SJSA1 (cell line): ENCODE measurements at places on chromosomes 13 and 19. TPM values are rescaled to one million over a fixed set of nuclear protein-coding genes. Genes with fewer than 3 reads are reported as not detected.
A peak's percentile ranks its signal among the peaks of the same experiment; 100 is the strongest.

- 0 out of 2 replicates have a peak, but pooled peaks cover 3% of the 10 kb centered on the region for H3K4me1 ChIP-seq
- H3K27me3 ChIP-seq, result no peaks in the 10 kb centered on the region
- no peak for DNase-seq
- no peaks in the 10 kb centered on the region for H3K36me3 ChIP-seq
- H3K4me3 ChIP-seq, result no peak overlapping the region
These were observed 256.5 kb downstream of the UQCRFS1 start for GRCh38 chr19:28956421-28956820.

- no peak overlapping the region for H3K4me3 ChIP-seq
- peaks cover 80% of the 10 kb centered on the region for H3K36me3 ChIP-seq
- H3K27ac ChIP-seq, result no peak overlapping the region
- H3K4me1 ChIP-seq, result no peaks in the 10 kb centered on the region
- no peaks in the 10 kb centered on the region for H3K27me3 ChIP-seq
These were observed 38.3 kb downstream of the TMED1 start for GRCh38 chr19:10797541-10798256.

DNA sequence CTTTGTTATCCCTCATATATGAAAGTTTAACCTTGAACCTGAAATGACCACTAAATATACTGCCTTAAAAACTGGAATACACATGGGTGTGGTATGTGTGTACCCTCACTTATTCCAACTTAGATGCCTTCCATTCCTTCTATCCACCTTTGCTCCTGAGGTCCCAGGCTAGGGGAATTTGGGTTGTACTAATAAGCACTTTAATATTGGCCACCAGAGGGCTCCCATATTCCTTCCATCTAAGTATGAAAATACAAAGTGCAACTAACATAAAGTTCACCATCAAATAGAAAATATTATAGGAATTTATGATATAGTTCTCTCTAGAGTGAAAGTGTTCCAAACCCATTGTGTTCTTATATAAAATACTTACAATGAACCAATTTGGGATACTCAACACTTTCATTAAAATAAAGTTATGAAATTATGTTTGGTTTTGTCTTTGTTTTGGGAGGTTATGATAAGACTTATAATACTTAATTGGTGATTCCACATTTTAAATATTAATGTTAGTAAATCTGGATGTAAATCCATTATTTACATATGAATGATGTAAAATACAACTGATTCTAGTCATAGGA is 62.3 kb downstream of the ITGBL1 start:
- no peaks in the 10 kb centered on the region for H3K36me3 ChIP-seq
- no peak overlapping the region for H3K4me3 ChIP-seq
- H3K27ac ChIP-seq, result no peak overlapping the region
- DNase-seq, result peak; percentile 33
- H3K27me3 ChIP-seq, result no peaks in the 10 kb centered on the region
- peaks cover 14% of the 10 kb centered on the region for H3K4me1 ChIP-seq

- H3K27ac ChIP-seq, result no peak overlapping the region
- no peaks in the 10 kb centered on the region for H3K4me1 ChIP-seq
- no peaks in the 10 kb centered on the region for H3K36me3 ChIP-seq
- DNase-seq, result no peak
- no peak overlapping the region for H3K4me3 ChIP-seq
These were observed 32.5 kb downstream of the FGF14 start for GRCh38 chr13:102369302-102369701.

DNA sequence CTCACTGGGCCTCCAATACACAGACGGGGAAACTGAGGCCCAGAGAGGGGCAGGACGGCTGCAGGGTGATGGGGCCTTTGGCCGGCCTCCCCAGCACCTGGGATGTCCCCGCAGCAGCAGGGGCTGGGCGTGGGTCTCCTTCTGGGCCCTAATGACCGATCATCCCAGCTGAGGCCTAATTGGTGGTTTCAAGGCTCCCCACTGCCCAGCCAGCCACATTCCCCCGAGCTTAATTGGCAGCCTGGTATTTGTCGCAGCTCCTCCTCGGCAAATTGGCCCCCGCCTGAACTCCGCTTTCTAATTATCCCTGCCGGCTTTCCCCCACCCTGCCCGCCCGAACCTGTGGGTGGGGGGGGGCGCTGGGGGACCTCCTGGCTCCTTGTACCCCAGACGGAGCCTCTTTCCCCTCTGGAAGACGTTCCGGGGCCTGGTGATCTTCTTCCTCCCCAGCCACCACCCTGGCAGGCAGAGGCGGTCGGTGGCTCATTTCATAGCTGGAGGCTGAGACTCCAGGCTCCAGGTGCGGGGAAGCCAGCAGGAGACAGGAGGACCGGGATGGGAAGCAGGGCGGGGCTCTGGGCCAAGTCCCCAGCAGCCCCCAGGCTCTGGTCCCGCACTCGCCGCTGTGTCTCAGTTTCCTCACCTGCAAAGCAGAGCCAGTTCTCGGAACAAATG is 27.2 kb upstream of the WDR18 start:
- H3K27me3 ChIP-seq, result no peaks in the 10 kb centered on the region
- no peak overlapping the region for H3K4me3 ChIP-seq
- H3K4me1 ChIP-seq, result peaks cover 4% of the 10 kb centered on the region; the same call in 1 of the 2 replicates

DNA sequence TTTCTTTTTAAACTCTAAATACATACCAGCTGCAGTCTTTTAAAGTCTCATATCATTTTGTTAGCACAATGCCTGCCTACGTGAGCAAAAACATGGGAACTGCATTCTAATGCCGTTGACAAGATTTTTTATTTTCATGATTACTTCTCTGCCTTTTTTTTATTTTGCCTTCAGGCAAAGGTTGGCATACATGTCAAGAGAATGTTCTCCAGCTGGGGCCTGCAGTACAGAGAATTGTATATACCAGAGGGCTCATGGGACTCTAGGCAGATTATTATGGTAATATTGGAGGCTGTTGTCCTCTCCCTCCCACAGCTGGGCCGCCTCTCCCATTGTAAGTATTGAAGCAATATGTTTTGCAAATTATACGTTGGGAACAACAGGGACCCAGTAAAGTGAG is 53.9 kb upstream of the OBI1 start:
- H3K27ac ChIP-seq, result no peak overlapping the region
- no peaks in the 10 kb centered on the region for H3K4me1 ChIP-seq
- no peak for DNase-seq
- H3K36me3 ChIP-seq, result no peaks in the 10 kb centered on the region

DNA sequence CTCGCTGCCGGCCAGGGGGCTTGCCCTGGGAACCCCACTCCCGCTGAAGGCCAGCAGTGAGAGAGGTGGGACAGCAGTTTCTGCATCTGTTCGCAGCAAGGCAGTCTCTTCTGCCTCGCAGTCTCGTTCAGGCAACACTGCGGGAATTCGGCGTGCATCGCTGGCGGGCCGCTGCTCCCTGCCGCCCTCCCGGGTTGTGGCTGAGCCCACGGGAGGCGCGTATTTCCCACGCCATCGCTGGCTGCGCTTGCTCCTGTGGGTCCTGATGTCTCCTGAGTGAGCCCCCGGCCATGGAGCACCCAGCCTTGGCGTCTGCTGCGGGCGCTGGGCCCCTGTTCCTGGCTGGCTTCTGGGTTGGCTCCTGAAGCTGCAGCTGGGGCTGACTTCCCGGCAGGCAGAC is 227.9 kb downstream of the TEX29 start:
- no peak overlapping the region for H3K4me3 ChIP-seq
- peak; percentile 45 for DNase-seq
- H3K36me3 ChIP-seq, result no peaks in the 10 kb centered on the region
- H3K4me1 ChIP-seq, result no peaks in the 10 kb centered on the region
- H3K27me3 ChIP-seq, result peaks cover 18% of the 10 kb centered on the region

SLC44A2 gene
- 30.1 and 86.8 TPM in 2 replicates for total RNA-seq

DNA sequence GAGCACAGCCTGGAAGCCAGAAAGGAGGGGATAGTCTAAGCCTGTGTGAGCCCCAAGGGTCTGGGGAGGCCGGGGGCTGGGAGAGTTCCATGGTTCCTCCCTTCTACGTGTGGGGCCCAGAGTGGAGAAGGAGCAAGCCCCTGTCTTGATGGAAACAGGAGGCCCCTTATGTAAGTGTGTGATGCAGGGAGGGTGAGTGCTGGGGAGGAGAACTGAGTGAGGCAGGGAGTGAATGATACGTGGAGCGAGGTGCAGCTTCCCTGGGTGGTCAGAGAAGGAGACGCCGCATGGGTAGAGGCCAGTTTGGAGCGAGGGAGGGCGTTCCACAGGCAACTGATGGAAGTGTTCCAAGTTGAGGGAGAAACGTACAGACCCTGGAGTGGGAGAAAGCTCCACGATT is 16.0 kb downstream of the MAG start:
- no peak for DNase-seq
- no peaks in the 10 kb centered on the region for H3K36me3 ChIP-seq
- H3K4me1 ChIP-seq, result peaks cover 46% of the 10 kb centered on the region
- H3K4me3 ChIP-seq, result no peak overlapping the region

DNA sequence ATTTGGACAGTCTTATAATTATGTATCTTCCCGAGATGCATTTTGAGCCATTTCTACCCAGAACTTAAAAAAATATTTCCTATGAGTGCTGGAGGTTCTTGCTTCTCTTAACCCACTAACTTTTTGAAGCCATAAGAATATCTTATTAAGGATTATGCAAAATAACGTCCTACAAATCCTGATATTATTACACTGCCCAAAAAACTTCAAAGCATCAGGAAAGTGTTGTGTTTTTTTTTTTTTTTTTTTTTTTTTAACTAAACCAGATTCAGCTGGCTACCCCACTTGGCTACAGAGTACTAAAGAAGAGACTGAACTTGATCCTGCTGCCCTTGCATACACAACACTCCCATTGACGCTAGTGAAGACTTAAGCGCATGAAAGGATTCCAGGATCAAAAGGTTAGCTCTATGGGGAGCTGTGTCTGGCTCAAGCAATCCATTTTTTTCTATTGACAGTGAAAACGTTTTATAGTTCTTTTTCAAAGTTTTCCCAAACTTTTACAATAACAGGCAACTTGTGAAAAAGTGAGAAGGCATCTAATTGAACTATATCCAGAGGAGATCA is 141.4 kb downstream of the KCNRG start:
- no peaks in the 10 kb centered on the region for H3K36me3 ChIP-seq
- H3K27ac ChIP-seq, result no peak overlapping the region
- DNase-seq, result no peak
- no peak overlapping the region for H3K4me3 ChIP-seq

DNA sequence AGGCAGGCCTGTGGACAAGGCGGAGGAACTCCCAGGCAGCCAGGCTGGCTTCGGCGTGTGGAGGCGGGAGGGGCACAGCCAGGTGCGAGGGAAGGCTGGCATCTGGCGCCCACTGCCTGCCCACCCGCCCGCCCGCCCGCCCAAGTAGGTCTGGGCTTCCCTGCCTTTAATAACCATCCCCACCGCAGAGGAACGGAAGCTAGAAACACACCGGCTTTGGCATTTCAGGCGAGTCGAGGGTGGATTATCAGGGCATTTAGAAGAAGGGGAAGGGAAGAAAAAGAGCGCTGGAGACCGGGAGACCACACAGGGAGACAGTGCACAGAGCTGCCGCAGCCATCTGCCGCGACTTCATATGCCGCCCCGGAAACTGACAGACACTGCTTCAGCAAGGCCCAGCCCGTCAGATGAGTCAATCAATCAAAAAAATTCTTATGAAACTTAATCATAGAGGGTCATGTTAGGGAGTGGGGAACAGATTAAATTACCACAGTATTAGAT is 199.7 kb downstream of the TSHZ3 start:
- peaks cover 68% of the 10 kb centered on the region for H3K4me1 ChIP-seq
- no peaks in the 10 kb centered on the region for H3K36me3 ChIP-seq
- no peaks in the 10 kb centered on the region for H3K27me3 ChIP-seq

DNA sequence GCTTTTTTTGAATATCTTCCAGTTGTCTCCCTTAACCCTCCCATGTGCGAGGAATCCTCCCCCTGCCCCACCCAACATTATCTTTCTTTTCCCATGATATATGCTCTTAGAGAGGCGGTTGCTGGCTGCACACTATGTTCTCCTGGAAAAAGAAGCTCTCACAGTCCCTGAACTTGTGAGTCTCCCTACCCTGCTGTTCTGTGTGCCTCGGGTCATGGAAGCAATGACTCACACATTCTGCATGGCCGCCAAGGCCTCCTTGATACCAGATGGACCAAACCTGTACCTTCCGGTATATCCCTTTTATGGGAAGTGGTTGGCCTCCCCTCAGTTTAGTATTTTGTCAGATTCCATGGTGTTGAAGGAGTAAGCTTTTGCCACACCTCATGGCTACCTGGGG is 705.4 kb downstream of the SLITRK6 start:
- H3K4me3 ChIP-seq, result no peak overlapping the region
- H3K27me3 ChIP-seq, result no peaks in the 10 kb centered on the region
- no peak for DNase-seq
- no peak overlapping the region for H3K27ac ChIP-seq
- H3K36me3 ChIP-seq, result no peaks in the 10 kb centered on the region
- H3K4me1 ChIP-seq, result no peaks in the 10 kb centered on the region

- no peaks in the 10 kb centered on the region for H3K4me1 ChIP-seq
- no peak for DNase-seq
- no peak overlapping the region for H3K27ac ChIP-seq
- H3K4me3 ChIP-seq, result no peak overlapping the region
- no peaks in the 10 kb centered on the region for H3K36me3 ChIP-seq
These were observed 152.2 kb upstream of the CSNK1A1L start for GRCh38 chr13:37257706-37258105.

ADGRE1 gene
- total RNA-seq, result 0.16 TPM in 1 of 2 replicates, not detected in the other

DNA sequence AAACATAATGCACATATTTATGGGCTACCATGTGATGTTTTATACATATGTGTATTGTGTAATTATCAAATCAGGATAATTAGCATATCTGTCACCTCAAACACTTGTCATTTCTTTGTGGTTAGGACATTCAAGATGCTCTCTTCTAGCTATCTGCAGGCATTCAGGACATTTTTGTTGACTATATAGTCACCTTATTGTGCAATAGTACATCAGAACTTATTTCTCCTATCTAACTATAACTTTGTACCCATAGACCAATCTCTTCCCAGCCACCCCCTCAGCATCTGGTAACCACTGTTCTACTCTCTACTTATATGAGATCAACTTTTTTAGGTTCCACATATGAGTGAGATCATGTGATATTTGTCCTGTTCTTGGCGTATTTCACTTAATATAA is 20.3 kb downstream of the ZNF420 start:
- no peak overlapping the region for H3K27ac ChIP-seq
- no peaks in the 10 kb centered on the region for H3K4me1 ChIP-seq
- no peak for DNase-seq
- no peaks in the 10 kb centered on the region for H3K36me3 ChIP-seq

DNA sequence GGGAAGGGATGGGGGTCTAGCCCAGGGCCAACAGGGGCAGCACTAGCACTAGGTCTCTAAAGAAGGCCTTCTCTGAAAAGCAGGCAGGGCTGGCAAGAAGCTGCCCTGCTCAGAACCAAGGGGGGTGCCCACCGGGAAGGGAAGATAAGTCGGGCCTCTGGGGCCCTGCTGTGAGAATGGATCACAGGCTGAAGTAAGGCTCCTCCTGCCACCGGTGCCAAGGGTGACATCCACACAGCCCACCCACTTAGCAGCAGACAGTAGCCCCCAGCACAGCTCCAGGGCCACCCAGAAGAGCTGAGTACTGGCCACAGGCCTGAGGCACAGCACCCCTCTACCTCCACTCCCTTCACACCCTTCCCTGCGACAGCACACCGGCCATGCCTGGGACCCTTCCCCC is 5.9 kb downstream of the ELL start:
- DNase-seq, result peak; percentile 63
- peaks cover 38% of the 10 kb centered on the region for H3K4me1 ChIP-seq
- H3K4me3 ChIP-seq, result no peak overlapping the region
- peaks cover 12% of the 10 kb centered on the region for H3K36me3 ChIP-seq
